ENCODE measurements at places on chromosomes 6 and 20. TPM values are rescaled to one million over a fixed set of nuclear protein-coding genes. Genes with fewer than 3 reads are reported as not detected.

DNA sequence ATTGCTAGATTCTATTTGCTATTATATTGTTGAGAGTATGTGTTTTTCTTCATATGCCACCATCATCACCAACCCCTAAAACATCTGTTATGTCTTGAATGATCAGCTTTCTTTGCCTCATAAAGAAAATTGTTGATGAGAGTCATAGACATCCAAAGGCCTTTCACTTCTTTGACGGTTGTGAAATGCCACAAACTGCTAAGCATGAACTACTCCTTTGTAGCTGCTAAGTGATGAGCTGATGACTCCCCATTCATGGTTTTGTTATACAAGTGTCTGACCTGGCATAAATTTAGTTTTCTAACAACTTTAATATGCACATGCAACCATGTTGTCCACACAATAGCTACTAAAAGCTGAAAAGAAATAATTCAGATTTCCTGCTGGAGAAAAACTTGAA is 684 bp upstream of the MED23 start:
- DNase-seq = no peak

- no peak for DNase-seq
Measured at GRCh38 chr6:107217248-107217647, 101.9 kb upstream of the BEND3 start.

GRCh38 chr6:46521464-46521971 is 30.3 kb upstream of the RCAN2 start:
- no peak for DNase-seq

GRCh38 chr6:113755449-113756289 is 101.5 kb upstream of the MARCKS start:
- no peak for DNase-seq

DNA sequence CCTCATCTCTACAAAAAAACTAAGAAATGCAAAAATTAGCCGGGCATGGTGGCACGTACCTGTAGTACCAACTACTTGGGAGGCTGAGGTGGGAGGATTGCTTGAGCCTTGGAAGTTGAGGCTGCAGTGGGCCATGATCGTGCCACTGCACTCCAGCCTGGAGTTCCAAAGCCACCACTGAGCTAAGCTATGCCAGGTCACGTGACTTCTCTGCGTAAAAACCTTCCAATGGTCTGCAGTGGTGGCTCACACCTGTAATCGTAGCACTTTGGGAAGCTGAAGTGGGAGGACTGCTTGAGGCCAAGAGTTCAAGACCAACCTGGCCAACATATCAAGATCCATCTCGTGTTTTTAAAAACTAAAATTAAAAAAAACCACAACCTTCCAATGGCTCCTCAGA is 1.7 kb downstream of the SF3B5 start:
- no peak for DNase-seq

GRCh38 chr6:38350942-38351341 is 288.8 kb downstream of the BTBD9 start:
- DNase-seq = no peak

DNA sequence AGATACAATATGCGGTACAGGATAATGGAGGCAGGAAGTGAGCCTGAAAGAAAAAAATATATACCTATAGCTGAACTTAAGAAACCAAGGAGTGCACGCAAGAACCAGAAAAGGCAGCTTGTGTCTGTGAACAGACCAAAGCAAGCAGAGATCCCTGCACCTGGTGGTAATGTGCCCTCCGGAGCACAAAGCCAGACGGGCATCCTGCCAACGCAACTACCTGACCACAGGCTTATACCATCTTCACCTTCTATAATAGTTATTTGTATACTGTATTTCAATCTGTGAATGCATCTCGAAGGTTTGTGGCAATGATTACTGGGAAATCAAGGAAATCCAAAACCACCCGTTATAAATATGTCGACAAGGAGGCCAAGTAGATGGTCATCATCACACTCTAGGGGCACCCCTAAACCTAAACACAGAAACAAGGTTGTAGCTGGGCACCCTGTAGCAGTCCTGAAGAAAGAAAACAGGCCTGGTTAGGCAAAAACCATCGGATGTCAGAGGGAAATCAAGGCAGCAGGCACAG is 801 bp downstream of the FBXL4 start:
- DNase-seq = peak; percentile 46

- DNase-seq = no peak
Measured at GRCh38 chr6:127026247-127026646, 92.2 kb upstream of the RSPO3 start.

DNA sequence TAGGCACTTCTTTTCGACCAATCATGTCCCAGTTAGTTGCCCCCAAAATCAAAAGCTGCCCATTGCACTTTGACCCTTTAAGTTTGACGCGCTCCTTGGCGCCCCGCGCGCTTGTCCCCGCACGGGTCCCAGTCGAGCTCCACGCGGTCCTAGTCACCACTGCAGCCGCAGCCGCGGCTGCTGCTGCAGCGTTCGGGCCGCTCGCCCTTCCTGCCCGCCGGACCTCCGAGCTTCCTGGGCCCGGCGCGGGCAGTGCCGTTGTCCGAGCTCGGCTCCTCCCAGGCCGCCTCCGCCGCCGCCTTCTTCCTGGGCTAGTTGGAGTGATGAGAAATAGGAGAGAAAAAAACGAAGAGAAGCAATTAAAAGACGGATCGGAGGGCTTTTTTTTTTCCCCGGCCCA is 185.7 kb upstream of the COL21A1 start:
- DNase-seq = no peak

DNA sequence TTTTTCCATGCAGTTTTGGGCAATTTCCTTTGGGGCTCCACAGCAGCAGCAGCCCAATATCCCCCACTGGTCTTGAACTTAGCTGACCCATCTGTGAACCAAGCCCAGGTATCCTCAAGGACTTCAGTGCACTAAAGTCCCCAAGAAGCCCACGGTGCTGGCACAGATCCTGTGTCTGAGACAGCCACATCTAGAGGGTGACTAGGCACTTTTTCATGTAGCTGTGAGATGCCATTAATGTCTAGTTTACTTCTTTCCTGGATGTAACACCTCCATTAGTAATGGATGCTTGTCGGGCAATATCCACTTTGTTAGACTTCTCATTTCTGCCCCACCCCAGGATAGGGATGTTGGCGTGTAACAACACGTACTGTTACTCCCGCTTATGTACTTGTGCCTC is 176.2 kb upstream of the PROKR2 start:
- no peak for DNase-seq

- no peak for DNase-seq
Measured at GRCh38 chr6:133995296-133995695, 42.3 kb downstream of the TBPL1 start.

DNA sequence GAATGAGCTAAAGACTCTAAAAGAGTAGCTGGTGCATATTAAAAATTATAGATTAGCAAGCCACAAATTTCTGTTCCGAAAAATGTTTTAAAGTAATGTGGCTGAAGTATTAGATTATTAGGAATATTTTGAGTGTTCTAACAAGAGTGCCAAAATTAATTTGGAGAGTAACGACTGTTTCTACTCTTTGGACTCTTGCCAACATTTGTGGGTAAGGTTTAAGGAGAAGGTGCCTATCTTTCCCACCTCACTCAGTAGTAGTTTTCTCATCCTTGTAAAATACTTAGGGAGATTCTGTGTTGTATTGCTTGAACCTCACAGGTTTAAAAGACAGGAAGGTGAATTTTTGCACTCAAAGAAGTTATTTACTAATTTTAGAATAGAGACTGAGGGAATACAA is 5.0 kb downstream of the HSF2 start:
- no peak for DNase-seq

DNA sequence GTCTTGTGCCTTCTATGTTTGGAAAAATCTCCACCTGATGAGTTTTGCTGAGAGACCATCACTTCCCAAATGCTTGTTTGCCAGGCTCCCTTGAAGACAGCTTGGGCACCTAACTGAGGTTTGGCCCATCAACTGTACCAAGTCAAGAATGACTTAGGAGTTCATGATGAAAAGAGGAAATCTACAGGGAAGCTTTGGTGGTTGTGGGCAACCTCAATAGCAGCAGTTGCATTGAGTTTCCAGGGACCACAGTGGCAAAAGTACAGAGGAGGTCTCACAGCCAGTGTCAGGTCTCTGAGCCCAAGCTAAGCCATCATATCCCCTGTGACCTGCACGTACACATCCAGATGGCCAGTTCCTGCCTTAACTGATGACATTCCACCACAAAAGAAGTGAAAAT is 49.7 kb upstream of the PHACTR1 start:
- DNase-seq = no peak

GRCh38 chr6:33116417-33116816 is 40.6 kb downstream of the HLA-DPB1 start:
- no peak for DNase-seq

DNA sequence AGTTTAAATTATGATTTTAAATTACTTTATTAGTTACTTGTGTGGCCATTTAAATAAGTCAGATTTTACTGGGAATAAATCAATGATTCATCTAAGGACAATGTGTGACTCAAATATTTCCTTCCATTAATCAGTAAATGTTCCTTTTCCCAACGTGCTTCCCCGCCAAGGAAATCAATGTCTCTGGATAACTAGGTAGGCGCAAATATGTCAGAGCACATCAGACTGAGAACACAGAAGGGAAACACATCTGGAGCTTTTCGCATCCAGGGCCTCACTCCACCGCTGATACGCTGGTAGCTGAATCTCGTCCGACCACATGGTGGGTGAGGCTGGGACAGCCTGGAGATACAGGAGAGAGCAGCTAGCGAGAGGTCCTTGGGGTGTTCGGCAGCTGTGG is 56.4 kb upstream of the RPS6KA2 start:
- no peak for DNase-seq

DNA sequence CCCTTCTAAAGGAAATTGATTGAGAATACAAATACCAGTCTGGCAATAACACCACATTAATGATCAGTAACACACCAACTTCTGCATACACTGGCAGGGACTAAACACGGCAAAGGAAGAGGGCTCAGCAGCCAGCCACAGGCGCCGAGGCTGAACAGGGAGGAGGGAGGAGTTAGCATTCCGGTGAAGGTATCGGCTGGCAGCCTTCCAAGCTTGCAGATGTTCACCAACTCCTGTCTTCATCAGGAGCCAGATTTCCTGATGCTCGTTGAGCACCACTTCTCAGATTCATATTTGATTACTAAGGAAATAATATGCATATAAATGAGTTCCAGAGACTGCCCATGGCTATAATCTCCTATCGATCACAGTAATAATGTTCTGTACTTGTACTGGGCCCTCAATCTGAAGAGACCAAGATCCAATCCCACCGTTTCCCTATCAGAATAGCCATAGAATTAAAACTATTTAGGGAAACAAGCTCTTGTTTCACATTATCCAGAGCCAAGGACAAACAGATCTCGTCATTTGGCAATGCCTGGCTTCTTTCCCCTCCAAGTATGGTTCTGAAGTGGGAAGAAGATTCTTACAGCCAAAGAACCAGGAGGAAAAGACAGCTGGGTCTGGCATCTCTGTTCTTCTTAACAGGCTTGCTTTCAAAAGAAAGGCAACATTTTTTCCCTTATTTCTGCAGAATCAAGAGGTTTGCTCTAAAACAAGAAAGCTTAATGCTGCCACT is 42.2 kb downstream of the GFOD1 start:
- no peak for DNase-seq

DNA sequence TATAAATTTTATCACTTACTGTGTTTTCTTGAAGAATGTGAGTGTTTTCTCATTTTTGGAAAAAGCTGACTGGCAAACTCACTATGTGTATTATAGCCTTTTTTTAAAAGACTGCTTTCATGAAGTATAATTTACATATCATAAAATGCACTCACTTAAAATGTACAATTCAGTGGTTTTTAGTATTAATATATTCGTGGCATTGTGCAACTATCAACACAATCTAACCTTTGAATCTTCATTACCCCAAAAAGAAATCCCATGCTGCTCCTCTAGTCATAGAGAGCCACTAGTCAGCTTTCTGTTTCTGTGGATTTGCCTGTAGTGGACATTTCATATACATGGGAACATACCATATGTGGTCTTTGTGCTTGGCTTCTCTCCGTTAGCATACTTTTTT is 143.8 kb downstream of the PLCB4 start:
- DNase-seq = no peak

GRCh38 chr20:4472906-4473305 is 248.8 kb upstream of the PRND start:
- no peak for DNase-seq

GRCh38 chr20:4573564-4574355 is 147.9 kb upstream of the PRND start:
- DNase-seq = no peak

GRCh38 chr20:31972471-31973021 is 4.6 kb downstream of the XKR7 start:
- DNase-seq = no peak

- DNase-seq = no peak
Measured at GRCh38 chr6:91562955-91563354, 976.1 kb upstream of the MAP3K7 start.

Gene PGBD1
- 3.9 TPM for total RNA-seq

Gene ELOVL4
- 0.79 TPM for total RNA-seq

Gene METTL24
- 1.4 TPM for total RNA-seq

Gene BFSP1
- total RNA-seq = 0.36 TPM

Gene POFUT1
- 24.2 TPM for total RNA-seq

Gene AVP
- total RNA-seq = not detected

Gene B3GAT2
- not detected for total RNA-seq

Gene C4A
- 6.7 TPM for total RNA-seq

Gene CST4
- total RNA-seq = not detected

Gene TNXB
- 9.2 TPM for total RNA-seq
